ENCODE measurements at places on chromosomes 3 and 15. TPM values are rescaled to one million over a fixed set of nuclear protein-coding genes. Genes with fewer than 3 reads are reported as not detected.

DNA sequence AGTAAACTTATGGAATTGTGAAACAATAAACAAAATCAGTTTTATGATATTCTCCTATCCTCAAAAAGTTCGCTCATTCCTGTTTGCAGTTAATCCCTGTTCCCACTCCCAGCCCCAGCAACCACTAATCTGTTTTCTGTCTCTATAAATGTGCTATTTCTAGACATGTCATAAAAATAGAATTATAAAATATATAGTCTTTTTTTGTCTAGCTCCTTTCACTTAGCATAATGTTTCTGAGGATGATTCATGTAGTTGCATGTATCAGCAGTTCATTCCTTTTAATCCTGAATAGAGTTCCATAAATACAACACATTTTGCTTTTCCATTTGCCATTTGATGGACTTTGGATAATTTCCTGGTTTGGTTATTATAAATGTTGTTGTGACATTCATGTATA lies 140.0 kb downstream of the KCNAB1 start:
- no peak for DNase-seq

DNA sequence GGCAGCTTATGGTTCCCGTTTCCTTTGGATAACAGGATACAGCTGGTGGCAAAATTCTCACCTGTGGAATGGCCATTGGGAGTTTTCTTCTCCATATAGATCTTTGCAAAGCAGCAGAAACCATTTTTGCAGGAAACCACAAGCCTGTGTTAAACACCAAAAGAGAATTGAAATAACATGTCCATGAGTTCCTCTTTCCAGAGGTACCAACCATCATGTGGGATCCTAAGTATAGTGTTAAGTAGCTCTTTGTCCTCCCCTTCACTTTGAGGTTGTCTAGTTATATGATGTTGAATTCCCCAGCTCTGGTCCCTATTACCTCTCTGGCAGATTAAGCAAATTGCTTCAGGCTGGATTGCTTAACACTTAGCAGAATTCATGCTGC lies 94.9 kb downstream of the AKAP13 start:
- no peak for DNase-seq

DNA sequence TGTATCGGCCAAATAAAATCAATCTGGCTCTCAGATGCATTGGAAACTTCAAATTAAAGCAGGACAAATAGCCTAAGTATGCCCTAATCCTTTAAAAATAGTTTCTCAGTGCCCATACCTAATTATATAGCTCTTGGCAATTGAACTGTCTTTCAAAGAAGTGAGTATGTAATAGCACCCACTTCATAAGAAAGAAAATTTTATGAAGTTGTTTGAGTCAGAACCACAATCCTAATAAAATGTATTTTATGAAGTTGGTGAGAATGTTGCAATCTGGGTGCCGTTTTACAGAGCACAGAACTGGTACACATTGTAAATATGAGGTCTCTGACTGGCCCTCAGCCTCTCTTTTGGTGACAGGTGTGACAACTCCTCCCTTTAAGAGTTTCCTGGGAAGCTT lies 45.4 kb downstream of the EPHB1 start:
- no peak for DNase-seq

Gene RETNLB
- total RNA-seq = not detected

DNA sequence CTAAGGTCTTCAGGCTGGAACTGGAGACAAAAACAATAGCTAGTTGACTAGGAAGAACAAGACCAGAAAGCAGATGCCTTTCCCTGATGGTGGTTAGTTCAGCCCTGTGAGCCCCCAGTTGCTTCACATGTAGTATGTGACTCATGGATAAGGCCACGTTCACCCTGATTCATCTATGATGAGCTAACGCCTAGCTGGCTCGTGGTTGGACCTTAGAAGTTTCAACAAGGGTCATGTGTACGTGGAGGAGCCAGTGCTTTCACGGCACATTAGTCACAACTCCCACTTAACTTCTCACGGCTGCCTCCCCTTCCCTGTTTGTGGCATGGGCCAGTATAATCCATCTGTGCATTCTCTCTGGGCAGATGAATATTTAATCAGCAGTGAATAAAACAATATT lies 20.6 kb downstream of the COL8A1 start:
- no peak for DNase-seq

Gene C3orf62
- 4.0 TPM for total RNA-seq

Gene MORF4L1
- total RNA-seq = 275 TPM

Gene CIDEC
- 0.18 TPM for total RNA-seq

Gene ITGA11
- total RNA-seq = 1.7 TPM

DNA sequence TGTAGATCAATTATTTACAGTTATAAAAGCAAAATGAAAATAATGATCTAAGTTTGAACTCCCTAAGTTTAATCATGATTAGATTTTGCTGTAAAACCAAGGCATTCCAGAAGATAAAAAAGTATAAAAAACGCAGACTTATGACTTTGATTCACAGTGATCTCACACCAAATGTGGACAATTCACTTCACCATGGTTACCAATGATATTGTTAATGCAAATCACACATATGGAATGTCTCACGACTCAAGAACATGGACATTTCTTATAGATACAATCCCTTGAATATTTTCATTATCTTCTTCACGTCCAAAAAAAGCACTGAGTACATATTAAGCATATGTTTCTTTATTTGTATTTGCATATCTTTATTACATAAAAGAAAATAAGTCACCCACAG lies 1054.2 kb downstream of the NAALADL2 start:
- DNase-seq = no peak

Gene GUCA1C
- not detected for total RNA-seq

DNA sequence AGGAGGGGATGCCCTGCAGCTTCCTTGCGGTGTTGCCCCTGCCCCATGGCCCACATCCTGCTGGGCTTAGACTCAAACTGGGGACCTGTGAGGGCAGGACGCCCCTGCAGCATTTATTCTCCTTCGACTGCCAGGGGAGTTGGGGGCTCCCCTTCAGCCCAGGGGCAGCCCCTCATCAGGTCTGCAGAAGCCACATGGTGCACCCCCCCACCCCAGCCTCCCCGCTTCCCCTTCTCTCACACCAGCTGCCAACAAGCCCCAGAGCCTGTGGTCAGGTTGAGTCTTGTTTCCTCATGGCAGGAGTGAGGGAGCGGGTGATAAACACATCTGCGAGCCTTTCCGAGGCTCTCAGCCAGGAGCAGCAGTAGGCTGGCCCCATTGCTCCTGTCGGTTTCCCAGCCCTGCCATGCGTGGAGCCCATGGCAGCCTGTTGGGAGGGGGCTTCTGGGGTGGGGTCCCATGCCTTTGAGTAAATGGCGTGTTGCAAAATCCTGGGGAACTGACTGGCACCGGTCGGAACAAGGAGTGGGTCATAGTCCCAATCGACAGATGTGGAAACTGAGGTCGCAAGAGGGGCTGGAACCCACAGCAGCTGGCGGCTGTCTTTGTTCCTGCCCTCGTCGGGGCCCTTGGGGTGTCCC lies 27.8 kb downstream of the WNT7A start:
- DNase-seq = no peak

GRCh38 chr3:193372783-193373182 lies 5.8 kb downstream of the ATP13A5 start:
- DNase-seq = no peak

GRCh38 chr3:58497097-58497496 lies 5.2 kb downstream of the KCTD6 start:
- DNase-seq = no peak

DNA sequence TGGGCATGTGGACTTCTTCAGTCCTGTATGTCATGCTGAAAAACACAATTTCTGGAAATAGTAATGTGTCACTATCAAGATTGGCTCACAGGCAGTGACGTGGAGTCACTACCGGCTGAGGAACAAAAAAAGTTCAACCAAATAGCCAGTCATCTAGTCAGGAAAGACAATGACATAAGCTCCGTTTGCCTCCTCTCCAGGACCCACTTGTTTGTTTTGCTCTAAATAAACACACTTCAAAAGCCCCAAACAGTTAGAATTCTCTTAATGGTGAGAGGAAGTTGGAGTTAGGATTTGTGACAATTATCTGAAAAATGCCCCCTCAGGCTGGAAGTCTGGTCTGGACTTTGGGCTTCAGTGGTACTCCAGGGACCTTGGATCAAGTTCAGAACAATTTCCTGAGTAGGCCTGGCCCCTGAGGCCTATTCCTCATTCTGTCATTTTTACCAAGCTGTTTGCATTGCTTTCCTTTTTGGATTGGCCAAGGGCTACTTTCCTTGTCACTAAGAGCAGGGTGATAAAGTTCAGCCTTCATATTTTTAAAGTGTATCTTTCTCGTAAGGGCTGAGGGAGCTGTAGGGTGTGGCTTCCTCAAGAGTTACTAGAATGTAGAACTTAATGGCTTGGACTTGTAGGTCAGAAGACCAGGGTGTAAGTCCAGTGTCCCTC lies 98.9 kb downstream of the EOMES start:
- DNase-seq = no peak

DNA sequence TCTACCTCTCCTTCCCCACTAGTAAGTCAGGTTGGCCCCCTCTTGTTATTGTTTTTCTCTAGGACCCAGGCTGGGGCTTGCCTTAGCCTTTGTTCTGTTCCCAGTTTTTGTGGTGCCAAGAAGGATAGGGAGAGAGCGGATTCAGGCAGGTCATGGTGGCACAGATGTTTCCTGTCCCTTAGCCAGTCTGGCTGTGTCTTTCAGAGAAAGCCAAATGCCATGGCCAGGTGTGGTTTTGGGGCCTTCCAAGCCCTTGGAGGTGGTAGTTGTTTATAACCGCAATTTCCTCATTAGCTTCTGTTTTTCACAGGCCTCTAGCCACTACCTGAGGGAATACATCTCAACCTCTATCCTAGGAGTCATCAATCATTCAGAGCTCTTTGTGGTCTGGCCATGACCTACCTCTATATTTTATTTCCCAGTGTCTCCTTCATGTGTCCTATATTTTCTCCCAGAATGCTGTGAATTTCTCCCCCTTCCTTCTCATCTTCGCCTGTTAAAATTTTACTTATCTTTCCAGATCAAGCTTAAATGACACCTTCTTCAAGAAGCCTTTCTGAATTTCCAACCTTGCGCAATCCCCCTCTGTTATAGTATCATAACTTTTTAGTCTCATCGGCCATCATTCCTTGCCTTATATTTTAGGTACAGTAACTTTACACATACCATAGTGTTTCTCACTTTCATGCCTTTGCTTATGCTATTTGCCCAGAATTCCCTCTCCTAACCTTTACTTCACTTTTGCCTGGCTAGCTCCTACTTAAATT lies 38.2 kb downstream of the TIMP4 start:
- no peak for DNase-seq

DNA sequence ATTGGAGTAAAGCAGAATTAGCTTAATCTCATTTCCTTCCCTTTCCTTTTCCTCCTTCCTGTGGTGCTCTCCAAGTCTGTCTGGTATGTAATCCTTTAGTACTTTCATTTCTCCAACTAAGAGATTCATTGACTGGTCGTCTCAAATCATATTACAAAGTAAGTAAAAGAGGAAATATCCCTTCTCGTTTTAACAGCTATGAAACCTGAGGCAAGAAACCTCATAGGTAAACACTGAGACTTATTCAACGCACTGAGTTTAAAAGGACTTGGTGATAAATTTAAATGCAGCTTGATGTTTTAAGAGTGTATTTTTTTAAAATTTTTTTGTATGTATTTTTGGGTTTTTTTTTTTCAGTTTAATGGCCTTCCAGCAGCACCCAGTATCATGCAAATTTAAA lies 117.2 kb upstream of the LRRC3B start:
- no peak for DNase-seq

GRCh38 chr3:16423947-16424673 lies 89.4 kb downstream of the RFTN1 start:
- no peak for DNase-seq

GRCh38 chr3:29176501-29176900 lies 104.4 kb upstream of the RBMS3 start:
- no peak for DNase-seq

DNA sequence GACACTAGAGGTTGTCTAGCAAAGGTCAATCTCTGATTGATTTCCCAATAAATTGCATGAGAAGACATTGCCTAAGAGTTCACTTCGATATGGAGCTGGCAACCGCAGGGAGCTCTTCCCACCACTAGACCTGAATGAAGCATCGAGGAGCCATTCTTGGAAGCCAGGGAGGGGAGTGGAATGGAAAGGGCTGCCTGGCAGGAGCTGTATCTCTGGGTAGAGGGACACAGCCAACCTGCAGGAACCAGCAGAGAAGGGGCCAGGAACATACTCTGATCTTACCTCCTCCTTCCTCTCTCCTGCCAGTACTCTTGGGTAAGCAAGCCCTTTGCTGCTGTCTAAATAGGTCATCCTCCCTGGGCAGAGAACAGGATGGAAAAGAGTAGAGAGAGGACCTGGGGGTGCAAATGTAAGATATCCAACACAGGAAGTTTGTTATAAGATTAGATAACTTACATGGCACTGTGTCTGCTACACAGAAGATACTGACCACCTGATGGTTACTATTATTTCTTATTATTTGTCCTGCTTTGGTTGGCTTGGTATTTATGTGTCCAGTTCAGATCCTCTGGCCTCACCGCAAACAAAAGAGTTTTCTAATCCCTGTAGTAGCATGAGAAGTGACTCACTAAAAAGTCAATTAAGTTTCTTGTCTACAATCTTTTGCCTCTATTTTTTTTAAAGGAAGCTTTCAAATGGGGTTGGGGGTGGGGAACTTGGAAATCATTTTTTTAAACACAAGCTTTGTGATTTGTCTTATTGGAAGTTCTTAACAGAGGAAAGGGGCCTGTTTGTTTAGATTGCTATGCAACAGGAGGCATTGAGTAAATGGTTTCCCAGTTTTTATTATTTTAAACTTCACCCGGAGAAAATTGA lies 156.7 kb upstream of the TSC22D2 start:
- DNase-seq = no peak

Gene KBTBD13
- not detected for total RNA-seq

Gene ATG7
- 28.2 TPM for total RNA-seq

DNA sequence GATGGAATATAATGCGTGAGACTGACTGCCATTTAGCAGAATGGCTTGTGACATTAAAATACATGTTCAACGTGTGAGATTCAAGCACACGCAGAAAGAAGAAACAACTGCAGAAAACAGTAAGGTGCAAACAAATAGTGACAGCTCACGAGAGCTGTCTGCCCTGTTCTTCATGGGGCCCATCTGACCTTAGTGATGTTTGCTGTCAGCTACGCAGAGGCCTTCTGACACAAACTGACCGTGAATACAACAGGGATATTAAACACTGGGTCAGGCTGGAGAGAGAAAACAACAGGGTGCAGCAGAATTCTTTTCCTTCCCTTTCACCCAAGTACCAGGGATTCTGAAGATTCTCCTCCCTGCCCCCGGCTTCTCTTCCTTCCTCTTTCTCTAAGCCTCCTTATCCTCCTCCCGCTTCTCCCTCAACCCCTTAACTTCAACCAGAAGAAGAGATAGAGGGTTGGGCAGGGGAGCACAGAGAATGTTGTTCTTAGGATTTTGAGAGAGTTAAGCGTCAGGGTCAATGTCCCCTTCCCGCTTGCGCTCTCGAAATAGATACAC lies 2.1 kb downstream of the TNFAIP8L3 start:
- DNase-seq = no peak

Gene ARID3B
- 23.4 TPM for total RNA-seq

Gene SERPINI2
- total RNA-seq = not detected

- DNase-seq = no peak
Observed at GRCh38 chr3:151282921-151283320, 4.6 kb upstream of the P2RY14 start.

GRCh38 chr3:117512975-117513374 lies 803.4 kb downstream of the TUSC7 start:
- DNase-seq = no peak
